ENCODE measurements at places on chromosomes 11 and 22.

DNA sequence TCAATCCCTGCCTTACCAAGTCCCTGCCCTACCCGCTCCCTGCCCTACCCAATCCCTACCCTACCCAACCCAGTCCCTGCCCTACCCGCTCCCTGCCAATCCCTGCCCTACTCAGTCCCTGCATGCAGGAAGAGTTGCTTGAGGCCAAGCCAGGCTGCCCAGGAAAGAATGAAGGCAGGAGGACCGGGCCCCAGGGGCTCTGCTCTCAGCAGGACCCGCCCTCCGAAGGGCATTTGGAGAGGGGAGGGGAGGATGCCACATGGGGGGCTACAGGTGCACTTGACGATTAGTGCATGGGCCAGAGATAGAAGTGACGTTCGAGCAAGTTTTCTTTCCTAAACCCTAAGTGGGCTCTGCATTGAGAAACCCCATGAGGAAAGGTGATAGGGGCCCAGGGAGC lies 581.2 kb downstream of the TBC1D22A start:
- no peak for DNase-seq

DNA sequence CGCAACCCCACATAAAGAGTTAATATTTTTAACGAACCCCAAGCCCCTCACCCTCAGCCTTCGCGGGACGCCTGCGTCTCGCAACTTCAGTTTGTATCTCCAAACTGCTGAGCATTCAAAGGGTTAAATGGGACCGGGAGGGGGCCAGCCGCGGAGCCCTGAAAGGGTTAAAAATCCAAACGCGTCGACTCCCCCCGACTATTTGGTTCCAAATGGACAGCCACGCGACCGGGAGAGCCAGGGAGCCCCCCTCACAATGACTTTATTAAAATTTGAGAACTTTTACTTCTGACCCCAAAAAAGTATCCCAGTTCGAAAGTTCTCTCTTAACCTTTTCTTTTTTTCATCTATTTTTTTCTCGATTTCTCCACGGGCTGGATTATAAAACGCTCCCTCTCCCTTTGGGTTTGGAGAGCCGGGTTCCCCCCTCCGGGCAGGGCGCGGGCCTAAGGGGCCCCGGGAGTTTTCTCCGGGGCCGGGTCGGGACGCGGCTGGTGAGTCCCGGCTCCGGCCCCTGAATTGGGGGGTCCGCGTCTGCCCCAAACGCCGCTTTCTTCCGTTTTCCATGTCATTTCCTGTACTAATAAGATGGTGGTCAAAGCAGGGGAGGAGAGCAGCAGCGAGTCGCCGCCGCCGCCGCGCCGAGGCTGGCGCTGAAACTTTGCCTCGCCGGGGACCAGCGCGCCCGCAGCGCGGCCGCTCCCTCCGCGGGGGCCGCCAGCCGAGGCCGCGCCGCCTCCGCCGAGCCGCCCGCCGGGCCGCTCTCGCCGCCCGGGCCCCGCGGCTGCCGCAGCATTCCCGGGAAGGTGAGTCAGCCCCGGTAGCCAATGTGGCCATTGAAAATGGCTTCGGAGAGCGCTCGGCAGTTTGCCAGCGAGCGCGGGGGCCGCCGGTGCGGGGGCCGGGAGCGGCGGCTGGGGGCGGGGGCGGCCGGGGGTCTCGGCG lies at the start of gene PRDM11:
PRDM11 (plus strand) TSS at position 568 of the 945 bp plus-strand sequence. CDS start 35,128 bp downstream, outside the sequence.
- DNase-seq, result peak; percentile 79

DNA sequence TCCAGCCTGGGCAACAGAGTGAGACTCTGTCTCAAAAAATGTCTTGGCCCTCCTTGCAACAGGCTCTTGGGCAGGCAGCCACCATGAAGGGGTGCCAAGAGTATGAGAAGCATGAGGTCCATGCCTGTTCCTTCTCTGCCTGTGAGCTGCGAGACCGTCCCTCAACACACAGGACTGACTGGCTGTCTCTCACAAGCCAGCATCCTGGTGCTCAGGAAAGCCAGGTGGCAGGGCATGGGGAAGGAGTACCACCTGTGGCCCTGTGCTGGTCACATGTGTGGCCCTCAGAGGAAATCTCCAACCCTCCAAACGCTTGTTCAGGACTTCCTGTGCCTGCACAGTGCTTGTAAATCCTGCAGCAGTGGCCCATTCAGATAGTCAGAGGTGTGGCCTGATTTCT lies 83.2 kb downstream of the ATXN10 start:
- no peak for DNase-seq

DNA sequence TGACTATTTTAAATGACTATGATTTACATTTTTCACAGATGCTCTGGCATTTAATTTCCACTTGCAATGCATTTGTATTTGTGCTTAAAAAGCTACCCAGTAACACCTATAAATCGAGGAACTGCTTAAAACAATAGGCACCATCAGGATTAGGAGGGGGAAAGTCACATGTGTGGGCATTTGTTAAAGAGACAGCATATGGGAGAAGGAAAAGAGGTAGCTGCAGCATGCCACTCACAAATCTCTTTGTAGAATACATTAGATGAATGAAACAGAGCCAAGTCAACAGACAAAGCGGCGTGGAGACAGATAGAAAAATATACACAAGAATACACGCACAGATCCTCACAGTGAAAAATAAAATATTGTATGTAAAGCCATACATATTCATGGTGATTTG lies 228.0 kb downstream of the CADM1 start:
- DNase-seq, result no peak

- DNase-seq, result no peak
Measured at GRCh38 chr11:91308069-91308468, 916.5 kb upstream of the FAT3 start.

DNA sequence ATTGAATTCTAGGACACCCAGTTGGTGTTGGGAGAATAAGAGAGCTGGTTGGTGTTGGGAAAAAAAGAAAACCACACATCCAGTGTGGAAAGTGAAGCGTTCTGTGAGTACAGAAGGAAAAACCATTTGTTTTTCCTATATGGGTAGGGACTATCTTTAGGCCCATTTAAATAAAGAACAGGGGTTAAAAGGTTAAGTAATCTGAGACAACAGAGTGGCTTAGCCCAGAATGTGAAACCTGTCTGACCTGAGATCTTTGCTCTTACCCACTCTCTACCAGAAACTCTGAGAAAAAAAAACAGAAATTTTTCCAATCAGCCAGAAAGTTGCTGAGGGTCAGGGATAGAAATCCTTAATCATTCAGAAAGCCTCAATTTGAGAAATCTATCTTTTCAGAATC lies 59.8 kb upstream of the LRRC55 start:
- no peak for DNase-seq

GRCh38 chr11:46242952-46243795 lies 34.3 kb upstream of the CREB3L1 start:
- peak; percentile 96 for DNase-seq

DNA sequence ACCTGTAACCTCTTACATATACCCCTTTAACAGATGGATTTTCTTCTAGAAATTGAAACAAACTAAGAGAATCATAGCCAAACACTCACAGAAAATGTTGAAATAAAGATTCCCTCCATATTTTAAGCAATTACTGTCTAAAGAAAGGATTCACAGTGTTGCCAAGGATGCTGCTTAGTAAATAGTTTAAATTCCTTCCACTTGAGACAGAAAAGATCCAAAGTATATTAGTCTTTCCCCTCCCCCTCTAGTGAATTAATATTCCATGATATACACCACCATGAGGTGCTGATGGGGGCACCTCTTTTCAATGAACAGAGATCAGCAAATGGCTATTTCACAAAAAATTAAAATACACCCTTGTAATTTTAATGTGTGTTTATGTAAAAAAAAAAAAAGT lies 186.8 kb downstream of the SOX6 start:
- no peak for DNase-seq

DNA sequence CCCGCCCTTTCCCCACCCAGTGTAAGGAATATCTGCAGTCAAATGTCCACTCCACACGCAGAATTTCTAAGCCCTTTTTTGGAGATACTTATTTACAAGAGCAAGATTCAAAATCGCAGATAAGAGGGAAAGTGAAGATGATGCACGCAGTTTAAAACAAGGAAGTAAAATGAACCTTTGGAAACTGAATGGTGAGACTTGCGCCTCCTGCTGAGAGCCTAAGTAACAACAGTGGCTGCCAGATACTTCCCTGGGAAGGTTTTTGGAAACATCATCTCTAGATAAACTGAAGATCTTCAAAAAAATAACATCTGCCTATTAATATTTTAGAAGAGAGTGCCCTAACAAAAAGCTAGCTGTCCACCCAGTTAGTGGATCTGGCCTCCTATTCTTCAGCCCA lies 963.1 kb upstream of the FAT3 start:
- DNase-seq, result no peak

DNA sequence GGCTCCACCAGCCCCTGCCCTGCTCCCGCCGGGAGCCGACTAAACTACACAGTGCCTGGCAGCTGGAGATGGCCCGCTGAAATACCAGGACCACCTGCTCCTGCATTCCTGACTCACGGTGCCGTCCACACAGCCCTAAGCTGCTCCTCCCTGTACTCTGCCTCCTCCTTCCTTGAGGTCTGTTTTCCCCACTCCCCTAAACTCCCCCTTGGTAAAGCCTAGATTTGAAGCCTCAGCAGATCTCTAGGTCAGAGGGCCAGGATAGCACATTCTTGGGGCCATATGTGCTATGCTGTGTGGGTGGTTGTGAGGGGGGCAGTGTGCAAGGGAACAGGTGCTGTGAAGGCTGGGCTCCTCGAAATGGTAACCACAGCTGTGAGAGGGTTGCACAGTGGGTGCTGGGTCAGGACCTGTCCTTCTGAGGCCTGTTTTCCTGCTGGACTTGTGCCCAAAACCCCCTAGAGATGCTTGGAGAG lies 9.7 kb downstream of the LRFN4 start:
- no peak for DNase-seq

GRCh38 chr11:36037031-36037430 lies 93.2 kb downstream of the LDLRAD3 start:
- DNase-seq, result no peak

- no peak for DNase-seq
Measured at GRCh38 chr11:112881461-112881860, 79.8 kb upstream of the NCAM1 start.

DNA sequence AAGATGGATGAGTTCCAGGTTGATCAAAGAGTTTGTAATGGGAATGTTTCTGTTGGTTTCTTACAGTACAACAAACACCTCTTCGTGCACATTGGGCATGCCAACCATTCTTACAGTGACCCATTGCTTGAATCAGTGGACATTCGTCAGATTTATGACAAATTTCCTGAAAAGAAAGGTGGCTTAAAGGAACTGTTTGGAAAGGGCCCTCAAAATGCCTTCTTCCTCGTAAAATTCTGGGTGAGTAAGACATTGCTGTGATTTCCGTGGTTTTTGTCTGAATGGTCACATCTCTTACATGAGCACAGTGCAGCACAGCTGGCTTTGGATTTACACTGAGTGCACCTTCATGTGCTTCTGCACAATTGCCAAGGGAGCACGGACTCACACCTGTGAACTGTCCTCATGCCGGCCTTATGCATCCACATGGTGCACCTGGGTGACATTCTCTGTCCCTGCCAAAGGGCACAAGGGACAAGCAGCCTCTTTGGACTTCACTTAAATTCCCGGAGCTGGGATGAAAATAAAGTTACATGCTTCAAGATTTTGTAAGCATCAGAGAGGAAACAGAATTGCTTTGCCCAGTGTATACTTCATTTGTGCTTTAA lies 107.1 kb upstream of the RASSF10 start:
- peak; percentile 20 for DNase-seq

GRCh38 chr11:104343578-104343977 lies 179.6 kb upstream of the PDGFD start:
- peak; percentile 45 for DNase-seq

DNA sequence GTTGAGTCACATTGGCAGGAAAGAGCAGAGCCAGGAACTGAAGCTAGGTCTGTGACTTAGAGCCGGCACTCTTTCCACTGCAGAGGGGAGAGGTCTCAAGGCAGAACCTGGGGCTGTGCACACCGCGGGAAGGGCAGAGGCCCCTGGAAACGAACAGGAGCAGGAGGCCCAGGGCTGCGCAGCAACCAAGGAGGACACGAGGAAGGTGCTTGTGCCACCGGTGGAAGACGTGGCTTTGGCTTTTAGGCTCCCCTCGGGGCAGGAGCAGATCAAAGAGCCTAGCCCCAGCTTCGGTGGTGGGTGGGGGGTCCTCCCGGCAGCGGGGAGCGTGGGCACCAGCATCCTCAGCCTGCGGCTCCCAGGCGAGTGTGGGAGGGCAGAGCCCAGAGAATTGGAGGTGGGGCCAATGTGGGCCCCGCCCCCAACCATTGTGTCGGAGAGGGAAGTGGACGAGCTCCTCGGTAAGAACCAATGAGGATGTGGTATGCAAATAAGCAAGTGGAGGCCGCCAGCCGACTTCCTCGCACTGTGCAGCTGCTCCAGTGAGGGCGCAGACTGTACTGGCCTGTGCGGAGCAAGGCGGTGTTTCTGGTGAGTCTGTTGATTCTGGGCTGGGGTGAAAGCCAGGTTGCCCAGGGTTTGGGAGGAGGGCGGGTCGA lies at the start of gene CCDC116:
CCDC116 (plus strand) TSS at position 524 of the 659 bp plus-strand sequence. CDS start 422 bp downstream, outside the sequence.
- DNase-seq, result peak; percentile 81

DNA sequence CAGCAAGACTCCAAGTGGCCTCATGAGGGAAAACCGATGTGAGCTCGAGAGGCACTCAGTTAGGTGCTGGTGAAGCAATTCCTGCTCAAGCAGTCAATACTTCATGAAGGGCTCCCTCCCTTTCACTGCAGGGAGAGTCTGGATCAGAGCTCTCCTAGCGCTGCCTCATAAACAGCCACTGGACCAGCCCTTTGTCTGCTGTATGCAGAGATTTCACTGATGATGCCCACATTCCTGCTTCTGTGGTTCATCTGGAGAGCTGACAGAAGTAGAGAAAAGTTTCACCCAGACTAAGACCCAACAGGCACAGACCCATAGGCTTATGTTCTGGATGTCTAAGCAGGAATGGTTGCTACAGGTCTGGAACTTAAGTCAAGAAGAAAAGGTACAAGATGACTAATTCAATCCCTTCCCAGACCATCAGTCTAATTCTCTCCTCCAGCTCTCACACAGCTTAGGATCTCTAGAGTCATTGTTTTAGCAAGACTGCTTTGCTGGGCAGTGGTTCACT lies 4.0 kb downstream of the UCP2 start:
- no peak for DNase-seq

- no peak for DNase-seq
Measured at GRCh38 chr11:44658506-44658850, 68.3 kb upstream of the TSPAN18 start.

DNA sequence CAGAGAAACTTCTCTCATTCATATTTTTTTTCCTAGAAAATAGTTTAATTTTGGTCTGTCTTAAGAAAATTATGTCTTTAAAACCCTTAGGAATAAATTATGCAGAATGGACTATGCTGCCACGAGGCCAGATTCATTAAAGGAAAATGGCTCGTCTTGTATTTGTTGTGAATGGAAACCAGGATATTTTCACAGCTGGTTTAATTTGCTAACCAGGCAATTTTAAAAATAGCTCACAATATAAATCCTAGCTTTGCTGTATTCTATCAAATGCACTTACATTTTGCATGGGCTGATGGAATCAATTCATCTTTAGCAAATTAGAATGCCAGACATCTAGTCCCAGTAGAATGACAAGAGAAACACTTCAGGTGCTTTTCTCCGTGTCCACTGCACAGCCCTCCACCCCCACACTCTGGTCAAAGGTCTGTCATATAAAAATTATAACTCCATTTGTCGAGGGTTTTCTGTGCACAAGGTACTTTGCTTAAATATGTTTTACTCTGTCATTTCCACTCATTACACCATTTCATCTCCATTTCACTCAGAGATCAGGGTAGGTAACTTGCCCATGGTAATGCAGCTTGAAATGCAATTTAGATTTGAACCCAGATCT lies 20.3 kb upstream of the TNRC6B start:
- no peak for DNase-seq

- DNase-seq, result peak; percentile 19
Measured at GRCh38 chr11:109733245-109733644, 311.3 kb downstream of the C11orf87 start.

Measured in RKO (cell line).